Activated CD4-positive, alpha-beta T cell treated with anti-CD3 and anti-CD28 coated beads, Interleukin-2, amount 50 U/mL, for 16 hours (primary cell): ENCODE measurements at places on chromosomes 3 and 15.

DNA sequence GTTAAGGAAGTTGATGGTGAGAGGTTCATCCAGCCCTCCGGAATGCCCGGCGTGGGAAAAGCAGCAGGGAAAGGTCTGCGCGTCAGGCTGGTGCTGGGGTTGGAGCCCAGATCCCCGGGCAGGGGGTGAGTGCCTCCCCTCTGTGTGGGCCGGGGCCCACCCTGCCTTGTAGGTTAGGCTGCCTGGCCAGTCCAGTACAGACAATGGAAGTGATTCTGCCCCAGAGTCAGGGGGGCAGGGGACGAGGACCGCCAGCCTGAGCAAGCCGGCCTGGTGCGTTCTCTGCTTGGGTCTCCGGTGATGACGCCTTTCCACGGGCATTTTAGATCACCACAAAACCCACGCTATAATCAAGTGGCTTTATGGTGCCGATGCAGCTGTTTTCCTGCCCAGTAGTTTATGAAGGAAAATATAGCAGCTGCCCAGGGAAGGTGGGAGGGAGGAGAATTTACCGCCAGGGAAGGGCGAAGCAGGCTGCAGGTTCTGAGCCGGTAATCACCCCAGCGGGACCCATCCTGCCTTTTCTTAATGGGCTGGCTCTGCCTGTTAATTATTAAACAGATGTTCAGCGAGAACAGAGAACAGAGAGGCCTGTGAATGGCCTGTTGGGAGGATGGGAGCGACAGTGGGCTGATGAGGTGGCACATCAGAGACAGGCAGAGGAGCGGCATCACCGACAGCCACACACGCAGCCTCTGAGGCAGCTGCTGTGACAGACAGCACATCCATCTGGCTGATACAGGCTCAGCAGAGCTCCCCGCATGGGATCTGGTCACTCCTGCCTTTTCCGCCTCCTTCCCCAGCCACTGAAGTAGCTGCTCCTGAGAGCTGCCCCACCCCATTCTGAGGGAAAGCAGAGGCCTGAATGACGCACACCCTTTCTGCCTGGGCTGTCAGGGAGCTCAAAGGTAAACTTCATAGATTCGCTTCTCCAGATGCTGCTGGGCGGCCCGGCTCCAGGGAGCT is 35.2 kb downstream of the BDH1 start:
- DNase-seq = no peak

DNA sequence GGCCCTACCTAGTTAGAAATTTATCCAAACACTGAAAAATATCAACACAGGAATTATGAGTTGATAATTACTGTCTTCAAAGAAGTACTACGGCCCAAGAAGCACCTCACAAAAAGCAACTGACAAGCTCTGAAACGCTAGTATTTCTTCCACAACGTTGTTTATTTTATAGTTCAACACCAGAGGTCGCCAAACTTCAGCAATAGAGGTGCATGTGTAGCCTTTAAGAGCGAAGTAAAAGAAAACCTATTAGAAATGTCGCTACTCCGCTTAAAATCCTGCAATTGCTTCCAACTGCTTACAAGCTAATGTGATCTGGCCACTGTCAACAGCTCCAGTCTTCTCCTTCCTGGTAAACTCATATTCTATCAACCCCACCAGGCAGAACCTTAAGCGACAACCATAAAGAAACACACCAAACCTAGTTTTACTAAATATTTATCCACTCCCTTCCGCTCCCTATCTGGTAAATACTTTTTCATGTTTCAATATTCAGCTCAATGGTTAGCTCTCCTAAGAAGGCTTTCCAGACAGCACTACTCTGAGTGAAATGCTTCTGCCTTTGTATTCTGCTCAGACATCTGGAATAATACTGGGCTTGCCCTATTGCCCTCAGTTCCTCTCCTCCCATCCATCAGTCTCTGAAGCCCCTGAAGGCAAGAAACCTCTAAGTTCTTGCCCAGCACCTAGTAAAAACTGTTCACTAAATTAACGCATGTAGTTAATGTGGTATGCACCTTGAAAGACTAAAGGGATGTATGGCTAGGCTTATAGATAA is 110.2 kb downstream of the NR1I2 start:
- DNase-seq = peak; percentile 68

- no peak for DNase-seq
Observed at GRCh38 chr3:38949994-38950393, 101.8 kb downstream of the SCN11A start.

DNA sequence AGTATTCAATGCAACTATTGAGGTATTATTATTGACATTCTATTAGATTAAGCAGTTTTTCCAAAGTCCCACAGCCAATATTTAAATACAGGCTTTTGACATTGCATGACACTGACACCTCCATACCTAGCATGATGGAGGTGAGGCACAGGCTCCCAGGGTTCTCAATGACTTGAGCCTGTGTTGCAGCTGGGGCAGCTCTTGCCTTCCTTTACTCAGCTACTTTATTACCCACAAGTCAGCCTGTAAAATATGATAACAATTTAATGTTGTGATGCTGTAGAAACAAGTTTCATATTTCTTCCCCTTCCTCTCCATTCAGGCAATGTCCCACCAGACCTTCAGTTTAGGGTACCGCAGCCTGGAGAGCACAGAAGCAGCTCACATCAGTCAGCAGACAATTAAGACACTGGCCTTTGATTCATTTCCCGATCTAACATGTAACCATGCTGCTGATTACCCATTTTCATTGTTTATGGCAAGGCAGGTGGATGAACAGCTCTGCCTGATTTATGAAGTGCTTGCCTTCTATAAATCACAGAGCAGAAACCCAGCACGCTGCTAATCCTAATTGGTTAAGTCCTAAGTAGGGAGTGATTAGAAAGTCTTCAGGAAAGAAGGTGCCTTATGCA is 826.1 kb downstream of the AGBL1 start:
- DNase-seq = no peak

DNA sequence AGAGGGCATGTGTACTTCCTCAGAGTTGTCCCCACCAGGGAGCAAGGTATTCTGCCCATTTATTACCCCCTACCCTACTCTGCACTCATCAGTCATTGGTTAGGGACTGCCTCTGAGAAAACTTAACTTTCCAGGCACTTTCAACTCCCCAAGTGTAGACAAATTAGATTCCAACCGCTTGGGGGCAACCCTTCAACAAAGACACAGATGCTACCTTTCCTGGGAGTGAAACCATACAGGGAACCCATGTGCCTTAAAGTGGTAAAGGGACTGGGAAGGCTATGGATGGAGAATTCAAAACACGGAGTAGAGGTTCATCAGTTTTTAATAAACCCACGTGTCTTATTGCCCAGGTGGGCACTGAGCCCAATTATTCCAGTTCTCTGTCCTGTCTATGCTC is 19.4 kb upstream of the UBE2E2 start:
- DNase-seq = no peak

DNA sequence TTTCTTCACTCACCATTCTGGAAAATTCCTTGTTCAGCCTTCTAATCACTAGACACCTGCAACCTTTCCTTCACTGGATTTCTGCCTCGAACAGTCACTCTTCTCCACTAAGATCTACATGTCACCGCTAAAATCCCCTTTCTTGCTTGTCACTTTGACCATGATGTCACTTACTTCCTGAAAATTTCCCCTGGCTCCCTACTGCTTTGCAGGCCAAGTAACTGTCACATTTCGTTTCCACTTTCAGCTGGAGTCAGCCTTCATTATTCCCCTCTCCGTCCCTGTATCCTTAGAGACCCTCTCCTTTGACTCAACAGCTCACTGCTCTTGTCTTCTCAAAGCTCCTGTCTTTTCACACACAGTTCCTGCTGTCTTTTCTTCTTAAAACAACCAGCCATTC is 15.9 kb downstream of the CHL1 start:
- no peak for DNase-seq

DNA sequence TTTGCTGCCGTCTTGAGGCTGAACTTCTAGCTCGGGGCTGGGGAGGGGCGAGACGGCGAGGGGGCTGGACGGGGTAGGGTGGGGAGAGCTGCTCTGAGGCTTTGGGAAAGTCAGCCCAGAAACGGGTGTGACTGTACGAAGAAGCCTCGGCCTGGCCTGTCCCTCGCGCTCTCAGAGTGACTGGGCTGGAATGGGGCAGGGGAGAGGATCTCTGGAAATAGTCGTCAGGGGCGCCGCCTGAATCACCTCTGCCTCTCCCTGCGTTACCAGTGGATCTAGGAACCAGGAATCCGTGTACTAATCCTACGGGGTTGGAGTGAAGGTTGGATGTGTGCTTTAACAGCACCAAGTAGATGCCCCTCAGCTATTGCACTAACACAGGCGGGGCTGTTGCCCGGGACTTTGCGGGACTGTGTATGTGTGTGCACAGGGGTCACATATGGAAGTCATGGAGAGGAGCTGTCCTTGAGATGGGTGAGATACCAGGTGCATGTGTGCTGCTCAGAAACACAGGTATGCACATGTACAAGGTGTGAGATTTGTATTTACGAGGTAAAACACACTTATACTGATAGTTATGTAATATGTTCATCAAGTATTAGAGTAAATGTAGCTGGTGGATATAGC is 591 bp downstream of the FOXL2NB start:
- DNase-seq = no peak
